ENCODE measurements at places on chromosomes 4 and X.
A peak's percentile ranks its signal among the peaks of the same experiment; 100 is the strongest.

GRCh38 chrX:20623448-20623847 is 356.7 kb upstream of the RPS6KA3 start:
- no peak for DNase-seq

GRCh38 chrX:12973561-12974304 is 1.2 kb upstream of the TMSB4X start:
- DNase-seq, result peak; percentile 65

DNA sequence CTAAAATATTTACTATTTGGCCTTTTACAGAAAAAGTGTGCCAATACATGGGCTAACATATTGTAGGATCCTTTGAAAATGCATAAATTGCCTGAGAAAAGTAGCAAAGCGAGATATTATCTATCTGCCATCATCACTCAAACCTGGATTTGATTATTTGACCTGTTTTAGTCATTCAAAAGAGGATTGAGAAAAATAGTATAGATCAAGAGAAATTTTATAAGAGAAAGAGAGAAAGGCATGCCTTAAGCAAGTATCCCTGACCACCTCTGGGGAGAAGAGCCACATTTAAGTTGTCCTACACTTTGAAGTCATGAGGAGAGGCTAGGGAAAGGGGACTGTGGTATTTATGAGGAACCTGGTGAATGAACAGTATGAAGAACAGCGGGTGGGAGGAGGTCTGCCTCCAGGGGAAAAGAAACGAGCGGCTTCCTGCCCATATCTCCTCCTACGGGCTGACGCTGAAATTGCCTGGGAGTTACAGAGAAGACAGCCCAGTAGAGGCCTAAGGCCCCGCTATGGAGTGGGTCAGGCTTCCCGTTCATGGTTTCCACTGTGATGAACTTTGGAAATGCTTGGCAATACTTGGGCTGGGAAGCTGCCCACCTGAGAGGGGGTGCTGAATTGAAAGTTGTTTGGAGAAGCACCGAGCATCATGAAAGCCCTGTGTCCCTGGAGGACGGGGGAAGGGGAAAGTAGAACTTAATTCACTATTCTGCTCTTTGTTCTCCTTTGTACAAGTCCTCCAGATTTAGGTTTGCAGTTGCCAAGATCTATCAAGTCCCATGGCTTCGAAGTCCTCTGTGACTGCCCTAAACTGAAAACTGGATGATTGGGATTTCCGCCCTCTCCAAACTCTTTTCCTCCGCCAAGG is 106.9 kb upstream of the ACSL4 start:
- peak; percentile 39 for DNase-seq

DNA sequence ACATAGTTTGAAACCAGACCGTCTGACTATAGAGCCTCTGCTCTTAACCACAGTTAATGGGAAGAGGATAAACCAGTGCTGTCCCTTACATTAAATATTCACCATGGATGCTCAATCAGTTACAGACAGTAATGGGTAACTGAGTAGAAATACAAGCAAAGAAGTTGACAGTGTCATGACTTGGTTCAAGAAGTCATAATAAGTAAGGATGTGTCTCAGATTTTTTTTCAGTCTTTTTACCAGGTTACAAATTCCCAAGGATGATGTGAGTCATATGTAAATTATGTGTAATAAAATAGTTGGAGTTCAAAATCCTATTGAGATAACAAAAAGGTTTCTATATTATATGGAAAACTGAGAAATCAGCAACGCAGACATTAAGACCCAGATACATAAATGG is 31.1 kb downstream of the ZCCHC4 start:
- DNase-seq, result no peak

DNA sequence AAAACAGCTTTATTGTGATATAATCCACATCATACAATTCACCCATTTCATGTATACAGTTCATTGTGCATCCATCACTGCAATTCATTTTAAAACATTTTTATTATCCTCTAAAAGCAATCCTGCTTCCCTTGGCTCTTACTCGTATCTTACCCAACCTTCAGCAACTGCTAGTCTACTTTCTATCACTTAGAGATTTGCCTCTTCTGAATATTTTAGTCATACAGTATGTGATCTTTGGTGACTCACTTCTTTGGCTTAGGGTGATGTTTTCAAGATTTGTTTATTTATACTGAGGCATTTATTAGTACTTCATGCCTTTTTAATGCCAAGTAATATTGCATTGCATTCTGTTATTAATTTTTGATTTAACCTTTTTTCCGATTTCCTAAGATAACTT is 15.0 kb upstream of the MSMO1 start:
- DNase-seq, result no peak

DNA sequence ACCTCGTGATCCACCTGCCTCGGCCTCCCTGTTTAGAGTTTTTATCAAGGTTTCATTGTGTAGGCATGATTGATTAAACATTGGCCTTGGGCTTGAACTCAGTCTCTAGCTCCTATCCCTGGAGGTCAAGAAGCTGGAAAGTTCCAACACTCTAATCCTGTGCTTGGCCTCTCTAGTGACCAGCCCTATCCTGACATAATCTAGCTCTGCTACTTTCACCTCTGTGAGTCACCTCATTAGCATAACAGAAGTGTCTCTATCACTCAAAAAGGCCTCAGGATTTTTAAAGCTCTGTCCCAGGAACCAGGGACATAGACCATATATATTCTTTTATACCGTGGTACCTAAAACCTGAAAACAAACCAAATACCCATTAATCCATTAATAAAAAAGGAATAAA is 377.5 kb downstream of the CENPC start:
- DNase-seq, result no peak

- peak; percentile 47 for DNase-seq
Measured at GRCh38 chrX:107684956-107685385, 56.7 kb downstream of the PRPS1 start.

DNA sequence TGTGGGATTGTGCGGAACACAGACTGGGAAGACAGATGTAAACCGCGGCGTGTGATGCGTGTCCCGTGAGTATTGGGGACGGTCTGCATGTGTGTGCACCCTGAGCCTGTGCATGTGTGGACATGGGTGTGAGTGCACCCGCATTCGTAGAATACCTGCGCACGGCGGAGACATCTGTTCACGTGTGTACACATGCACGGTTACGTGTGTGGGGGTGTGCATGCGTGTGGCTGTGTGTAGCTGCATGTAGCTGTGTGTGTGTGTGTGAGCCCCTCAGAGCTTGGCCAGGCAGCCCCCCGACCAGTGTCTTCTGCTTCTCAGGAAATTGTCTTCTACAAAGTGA is 19.6 kb downstream of the ATP5ME start:
- no peak for DNase-seq

GRCh38 chrX:70039758-70040157 is 10.0 kb downstream of the AWAT2 start:
- DNase-seq, result no peak

DNA sequence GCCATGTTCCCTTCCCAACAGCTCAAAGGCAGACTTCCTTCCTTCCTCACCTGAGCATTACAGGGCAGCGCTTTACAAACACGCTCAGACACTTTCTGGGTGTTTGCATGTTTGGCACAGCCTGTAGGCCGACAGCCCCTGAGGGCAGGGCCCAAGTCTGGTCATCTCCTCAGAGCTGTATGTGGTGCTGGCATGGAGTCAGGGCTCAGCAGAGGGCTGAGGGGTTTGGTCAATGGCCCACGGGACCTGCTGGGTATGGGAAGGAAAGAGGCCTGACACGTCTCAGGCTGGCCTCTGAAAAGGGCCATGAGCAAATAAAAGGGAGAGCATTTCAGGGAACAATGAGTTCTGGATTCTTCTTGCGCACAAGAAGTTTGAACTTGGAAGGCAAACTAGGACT is 73.8 kb upstream of the MAP3K15 start:
- no peak for DNase-seq

- peak; percentile 95 for DNase-seq
Measured at GRCh38 chrX:30577362-30577991, at the start of gene TASL. TSS of gene TASL (minus strand) at chrX:30577766. CDS start at chrX:30560355, 17,411 bp downstream.

GRCh38 chr4:80655662-80656061 is 320.1 kb downstream of the CFAP299 start:
- DNase-seq, result no peak

- no peak for DNase-seq
Measured at GRCh38 chrX:103530545-103530944, 11.3 kb upstream of the RAB40A start.

DNA sequence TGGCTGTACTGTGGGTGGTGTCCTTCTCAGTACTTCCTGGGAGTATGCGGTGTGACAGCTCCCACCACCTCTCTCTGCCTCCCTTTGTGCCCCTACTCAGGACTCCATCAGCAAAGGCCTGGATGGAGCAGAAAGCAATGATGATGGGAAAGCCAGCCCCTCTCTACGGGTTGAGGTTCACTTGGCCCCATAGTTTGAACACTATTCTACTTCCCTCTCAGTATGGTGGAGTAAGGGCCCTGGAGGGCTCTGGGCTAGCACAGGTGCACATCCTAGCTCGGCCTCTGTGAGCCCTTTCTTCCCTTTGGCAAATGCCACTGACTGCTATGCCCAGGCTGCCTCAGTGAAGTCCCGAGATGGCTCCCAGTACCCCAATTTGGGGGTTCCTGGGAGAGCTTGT is 31.0 kb downstream of the PRPS1 start:
- DNase-seq, result no peak

GRCh38 chr4:106062452-106062875 is 167.2 kb downstream of the NPNT start:
- DNase-seq, result peak; percentile 1

DNA sequence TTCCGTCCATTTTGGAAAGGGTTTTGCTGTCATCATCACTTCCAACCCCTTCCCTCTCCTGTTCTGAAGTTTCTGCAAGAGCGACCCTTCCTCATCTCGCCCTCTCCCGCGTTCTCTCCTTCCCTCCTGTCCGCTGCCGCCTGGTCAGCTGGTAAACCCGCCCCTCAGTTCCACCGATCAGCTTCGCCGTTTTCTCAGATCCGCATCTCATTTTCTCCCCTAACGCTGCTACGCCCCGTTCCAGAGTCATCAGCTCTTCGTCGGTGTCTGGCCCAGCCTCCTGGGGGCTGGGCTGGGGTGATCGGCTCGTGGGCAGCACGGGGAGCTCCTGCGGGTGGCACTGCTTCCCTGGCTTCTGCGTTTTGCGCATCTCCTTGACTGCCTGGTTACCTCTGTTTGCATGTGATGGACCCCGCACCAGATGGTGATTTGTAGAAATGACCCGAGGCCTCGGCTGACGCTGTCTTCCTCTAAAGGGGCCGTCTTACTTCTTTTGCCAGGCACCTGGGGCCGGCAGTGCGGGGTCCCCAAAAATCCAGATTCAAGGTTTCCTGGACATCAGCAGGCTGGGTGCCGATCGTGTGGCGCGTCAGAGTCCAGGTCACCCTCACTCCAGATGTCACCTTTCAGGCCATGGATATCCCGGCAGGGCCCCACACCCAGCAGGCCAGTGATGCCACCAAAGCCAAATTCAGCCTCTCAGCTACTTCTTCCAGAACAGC is 13.4 kb downstream of the CTBP1 start:
- DNase-seq, result no peak

- no peak for DNase-seq
Measured at GRCh38 chrX:40538406-40538805, 42.4 kb upstream of the ATP6AP2 start.

- DNase-seq, result no peak
Measured at GRCh38 chr4:174658246-174658645, 136.0 kb upstream of the HPGD start.

GRCh38 chrX:108468486-108468885 is 28.8 kb downstream of the COL4A5 start:
- no peak for DNase-seq

DNA sequence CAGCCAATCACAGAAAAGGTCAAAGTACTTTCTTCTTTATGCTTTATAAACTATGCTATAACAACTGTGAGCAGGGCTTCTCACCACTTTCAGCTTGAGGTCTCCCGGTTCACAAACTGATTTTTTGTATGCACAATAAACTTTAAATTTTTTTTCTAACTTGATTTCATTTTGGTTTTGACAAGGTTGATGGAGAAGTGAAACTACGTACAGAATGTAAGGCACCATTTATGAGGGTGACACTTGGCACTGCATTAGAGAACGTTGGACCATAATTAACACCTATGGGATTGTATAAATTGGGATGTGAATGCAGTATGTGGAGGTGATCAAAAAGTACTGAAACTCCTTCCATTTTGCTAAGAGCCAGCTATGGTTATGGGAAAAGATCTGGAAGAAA is 857.9 kb upstream of the HTR2C start:
- no peak for DNase-seq

- DNase-seq, result peak; percentile 63
Measured at GRCh38 chrX:112888916-112889315, 48.3 kb upstream of the AMOT start.

- peak; percentile 93 for DNase-seq
Measured at GRCh38 chr4:83217721-83218522, 66.7 kb downstream of the COQ2 start.

- peak; percentile 36 for DNase-seq
Measured at GRCh38 chrX:155022585-155022984, at the start of gene F8. TSS of gene F8 (minus strand) at chrX:155022723. CDS start at chrX:155022552, 171 bp downstream.

DNA sequence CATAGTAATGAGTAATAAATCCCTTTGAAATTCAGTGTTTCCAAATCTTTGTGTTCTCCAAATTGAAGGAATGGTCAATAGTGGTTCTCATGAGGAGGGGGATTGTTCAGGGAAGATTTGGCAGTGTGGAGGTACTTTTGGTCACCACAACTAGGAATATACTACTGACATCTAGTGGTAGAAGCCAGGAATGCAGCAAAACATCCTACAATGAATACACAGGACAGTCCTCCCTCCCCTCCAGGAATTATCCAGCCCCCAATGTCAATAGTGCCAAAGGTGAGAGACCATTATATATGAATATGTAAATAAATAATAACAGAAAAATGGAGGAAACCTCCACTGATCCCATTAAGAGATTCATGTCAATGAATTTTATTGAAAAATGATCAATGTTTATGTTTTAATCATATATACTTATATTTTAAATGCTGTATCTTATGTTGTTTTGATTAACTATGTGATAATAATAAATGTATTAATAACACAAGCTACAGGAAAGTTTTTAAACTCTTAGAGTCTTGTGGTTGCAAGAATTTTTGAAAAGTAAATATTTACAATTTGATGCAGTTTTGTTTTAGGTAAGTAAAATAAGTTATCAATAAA is 14.4 kb upstream of the FAM9A start:
- peak; percentile 63 for DNase-seq

GRCh38 chr4:53744446-53745160 is 153.3 kb upstream of the LNX1 start:
- no peak for DNase-seq

DNA sequence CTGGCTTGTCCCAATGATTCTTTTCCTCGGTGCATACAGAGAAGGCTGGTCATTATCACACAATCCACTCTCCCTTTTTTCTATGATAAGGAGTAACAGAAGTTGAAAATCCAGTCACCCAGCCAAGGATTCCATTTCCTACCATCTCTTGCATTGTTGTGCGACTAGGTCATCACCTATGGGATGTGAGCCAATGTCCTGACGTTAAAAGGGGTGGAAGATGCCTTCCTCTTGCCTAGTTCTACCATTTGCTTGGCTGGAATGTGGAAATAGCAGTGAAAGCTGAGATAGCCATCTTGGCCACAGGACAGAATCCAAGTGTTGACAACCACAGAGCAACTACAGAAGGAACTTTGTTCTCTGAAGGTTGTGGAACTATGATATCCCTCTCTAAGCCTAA is 132.2 kb upstream of the KIT start:
- no peak for DNase-seq

DNA sequence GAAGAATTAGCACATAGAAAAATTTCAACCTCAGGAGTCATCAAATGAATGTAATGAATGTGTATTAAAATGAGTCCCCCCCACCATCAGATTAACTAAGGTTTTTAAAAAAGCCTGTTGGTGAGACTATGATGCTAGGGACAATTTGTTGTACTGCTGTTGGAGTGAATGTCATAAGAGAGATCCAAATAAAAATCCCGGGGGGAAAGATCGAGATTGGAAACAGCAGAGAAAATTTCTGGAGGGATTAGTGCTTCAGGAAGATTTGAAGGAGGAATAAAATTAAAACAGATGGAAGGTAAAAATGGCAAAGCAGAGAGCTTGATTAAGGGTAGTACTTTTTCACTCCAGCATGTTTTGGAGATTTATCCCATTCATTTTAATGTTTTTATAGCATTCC is 25.9 kb upstream of the SFRP2 start:
- DNase-seq, result no peak
